Caco-2 (cell line): ENCODE measurements at places on chromosomes 16 and 17.

DNA sequence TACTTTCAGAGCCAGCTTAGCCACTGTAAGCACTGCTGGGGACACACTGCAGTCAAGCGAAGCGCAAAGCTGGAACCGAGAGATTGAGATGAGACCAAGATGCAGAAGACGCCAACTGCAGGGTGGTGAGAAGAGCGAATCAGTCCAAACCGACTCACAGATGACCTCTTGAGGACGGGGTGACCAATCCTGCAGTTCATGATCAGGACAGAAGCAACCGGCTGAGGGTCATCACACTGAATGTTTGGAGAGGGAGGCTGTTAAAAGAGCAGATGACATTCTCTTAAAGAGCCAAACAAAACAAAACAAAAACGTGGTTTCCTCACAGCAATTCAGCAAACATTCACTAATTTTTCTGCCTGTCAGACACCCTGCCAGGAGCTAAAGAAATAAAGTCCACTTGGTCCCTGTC, 8.5 kb downstream of the HASPIN start:
- DNase-seq = no peak

- no peak for DNase-seq
Measured at GRCh38 chr17:63596856-63597586, 3.7 kb upstream of the TACO1 start.

- no peak for DNase-seq
Measured at GRCh38 chr17:7439462-7440112, at the start of gene FGF11. FGF11 (plus strand) TSS chr17:7439512; CDS start chr17:7439621, 109 bp downstream.

- DNase-seq = no peak
Measured at GRCh38 chr16:85839681-85840240, 40.3 kb downstream of the COX4I1 start.

- DNase-seq = no peak
Measured at GRCh38 chr17:44314524-44314868, 6.1 kb downstream of the RUNDC3A start.

DNA sequence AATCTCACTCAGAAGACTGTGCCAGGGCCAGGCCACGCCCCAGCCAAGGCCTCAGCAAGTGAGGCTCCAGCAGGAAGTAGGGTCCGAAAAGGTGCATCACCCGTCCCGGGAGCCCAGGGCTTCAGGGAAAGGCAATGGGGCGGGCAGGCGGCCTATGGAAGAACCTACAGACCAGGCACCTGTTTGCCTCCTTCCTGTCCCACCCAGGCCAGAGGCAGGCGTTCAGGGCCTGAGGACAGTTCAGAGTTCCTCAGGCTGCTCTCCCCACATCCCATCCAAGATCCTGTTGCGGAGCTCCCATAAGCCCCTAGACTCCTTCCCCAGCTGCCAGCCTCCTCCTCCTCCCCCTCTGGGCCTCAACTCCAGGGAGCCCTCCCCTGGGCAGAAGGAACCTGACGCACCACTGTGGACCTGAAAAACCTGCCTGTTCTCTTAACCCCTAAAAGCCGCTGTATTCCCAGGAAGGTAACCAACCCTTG, 2.3 kb downstream of the CLUH start:
- peak; percentile 55 for DNase-seq

- no peak for DNase-seq
Measured at GRCh38 chr16:12796498-12796897, 7.2 kb downstream of the CPPED1 start.

DNA sequence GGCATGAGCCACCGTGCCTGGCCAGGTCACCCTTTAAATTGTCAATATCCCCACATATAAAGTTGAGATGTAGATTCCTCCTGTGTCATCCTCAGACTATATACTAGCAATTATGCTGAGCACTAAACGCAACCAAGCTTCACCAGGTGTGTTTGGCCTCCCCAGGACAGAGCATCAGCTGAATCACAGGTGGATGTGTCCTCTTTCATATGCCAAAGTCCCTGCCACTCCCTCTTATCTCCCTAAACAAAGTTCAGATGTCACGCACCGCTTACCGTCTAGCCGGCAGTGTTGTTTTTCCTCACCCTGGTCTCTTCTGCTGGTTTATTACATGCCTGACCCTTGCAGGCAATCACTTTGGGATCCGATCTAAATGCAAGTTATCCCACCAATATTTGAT, 43.8 kb upstream of the ARHGAP44 start:
- DNase-seq = no peak
